Hippocampal formation (tissue), 2 donors: ENCODE measurements at places on chromosomes 2 and 18.

DNA sequence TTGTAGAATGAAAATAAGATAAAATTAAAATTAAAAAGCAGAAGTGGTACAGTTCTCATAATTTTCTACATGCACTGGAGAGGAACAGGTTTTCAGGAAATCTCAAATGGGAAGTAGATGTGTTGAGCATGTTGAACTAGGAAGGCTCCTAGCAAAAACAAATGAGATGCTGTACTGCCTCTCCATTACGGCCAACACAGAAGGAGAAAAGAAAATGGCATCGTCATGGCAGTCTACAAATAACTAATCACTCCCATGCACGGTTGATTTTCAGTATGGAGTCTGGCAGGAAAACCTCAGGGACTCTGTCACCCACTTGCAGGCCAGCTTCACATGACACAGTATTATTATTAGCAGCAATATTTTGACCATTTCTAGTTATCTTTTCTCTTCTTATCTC lies 278.7 kb downstream of the NRXN1 start:
- no peak for DNase-seq

- DNase-seq: no peak
These were observed 88.3 kb upstream of the PPP1CB start for GRCh38 chr2:28663359-28663758.

DNA sequence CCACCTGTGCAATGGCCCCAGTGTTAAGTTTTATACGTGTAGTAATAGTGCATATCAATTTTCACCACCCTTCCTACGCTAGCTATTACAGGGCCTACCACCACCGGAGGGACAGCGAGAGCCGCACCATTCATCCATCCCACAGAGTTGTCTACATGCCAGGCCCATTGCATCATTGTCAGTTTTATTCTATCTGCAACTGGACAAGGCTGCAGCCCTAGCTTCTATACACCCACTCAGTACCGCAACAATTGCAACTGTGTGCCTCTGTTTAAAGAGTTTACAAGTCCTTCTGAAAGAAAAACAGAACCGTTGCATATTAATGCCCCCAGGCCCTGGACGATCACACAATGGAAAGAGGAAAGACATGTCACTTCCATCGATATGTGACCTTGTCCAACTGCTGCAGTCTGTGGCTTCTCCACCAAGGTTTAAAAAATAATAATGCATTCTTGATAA lies 58.6 kb downstream of the ZEB2 start:
- peak; percentile 90 for DNase-seq

GRCh38 chr2:232574674-232575403 lies 24.4 kb downstream of the EIF4E2 start:
- no peak for DNase-seq

GRCh38 chr2:201779901-201780673 lies 646 bp downstream of the ALS2 start:
- no peak for DNase-seq

DNA sequence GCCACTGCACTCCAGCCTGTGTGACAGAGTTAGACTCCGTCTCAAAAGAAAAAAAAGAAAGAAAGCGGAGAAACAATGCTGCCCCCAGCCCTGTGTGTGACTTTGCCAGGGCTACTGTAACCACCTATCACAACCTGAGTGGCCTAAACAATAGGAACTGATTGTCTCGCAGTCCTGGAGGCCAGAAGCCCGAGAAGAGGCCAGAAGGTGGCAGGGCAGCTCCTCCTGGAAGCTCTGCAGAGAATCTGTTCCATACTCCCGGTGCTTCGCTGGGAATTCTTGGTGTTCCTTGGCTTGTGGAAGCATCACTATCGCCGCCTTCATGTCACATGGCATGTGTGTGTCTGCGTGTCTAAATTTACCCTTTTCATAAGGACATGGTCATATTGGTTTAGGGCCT lies 14.4 kb upstream of the RAB17 start:
- no peak for DNase-seq

DNA sequence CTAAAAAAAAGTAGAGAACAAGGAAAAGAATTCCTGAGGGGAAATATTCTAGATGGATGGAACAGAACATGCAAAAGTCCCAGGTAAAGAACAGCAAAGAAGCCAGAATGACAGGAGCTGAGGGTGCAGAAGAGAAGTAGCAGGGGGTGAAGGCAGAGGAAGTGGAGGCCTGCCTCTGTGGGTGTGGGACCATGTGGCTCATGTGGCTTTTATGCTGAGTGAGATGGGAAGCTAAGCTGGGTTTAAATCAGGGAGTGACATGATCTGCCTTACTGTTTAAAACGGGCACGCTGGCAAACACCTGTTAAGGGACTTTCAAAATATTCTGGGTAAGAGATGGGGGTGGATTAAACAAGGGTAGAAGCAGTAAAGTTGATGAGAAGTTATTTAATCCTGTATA lies 40.0 kb downstream of the GKN2 start:
- no peak for DNase-seq

GRCh38 chr2:201151127-201151981 lies 31.6 kb upstream of the CASP10 start:
- no peak for DNase-seq

GRCh38 chr2:35035883-35036282 lies 1319.7 kb upstream of the CRIM1 start:
- no peak for DNase-seq

GRCh38 chr2:209788925-209789324 lies 17.3 kb downstream of the UNC80 start:
- no peak for DNase-seq

DNA sequence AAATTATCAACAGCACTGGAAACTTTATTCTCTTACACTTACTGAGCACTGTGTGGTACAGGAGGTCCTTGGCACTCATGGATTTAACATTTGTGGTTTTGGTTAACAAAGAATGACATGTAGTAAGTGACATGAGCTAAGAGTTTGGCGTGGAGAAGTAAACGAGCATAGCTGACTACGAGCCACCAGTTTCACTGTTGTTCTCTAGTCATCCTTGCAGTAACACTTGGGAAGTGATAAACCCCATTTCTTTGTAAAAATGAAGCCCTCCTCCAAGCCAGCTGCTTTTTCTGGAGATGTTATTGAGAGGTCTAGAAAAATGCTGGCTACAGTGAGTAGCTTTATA lies 32.7 kb downstream of the QPCT start:
- no peak for DNase-seq

DNA sequence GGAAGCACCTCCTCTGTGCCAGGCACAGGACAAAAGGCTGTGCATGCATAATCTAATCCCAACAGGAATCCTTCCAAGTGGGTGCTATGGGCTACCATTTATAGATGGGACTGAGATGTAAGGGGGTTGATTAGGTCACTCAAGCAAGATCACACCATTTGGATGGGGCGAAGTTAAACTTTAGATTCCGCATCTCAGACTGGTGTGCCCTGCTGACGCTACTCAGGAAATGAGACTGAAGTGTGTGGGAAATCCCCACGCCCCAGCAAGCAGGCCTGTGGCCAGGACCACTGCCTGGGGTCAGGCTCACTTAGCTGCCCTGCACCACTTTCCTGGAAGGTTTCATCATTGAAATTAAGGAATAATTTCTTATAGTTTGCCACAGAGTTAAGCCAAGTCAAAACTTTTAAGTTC lies 70.5 kb upstream of the PPP1CB start:
- no peak for DNase-seq
